ENCODE measurements at places on chromosomes 12 and 14. TPM values are rescaled to one million over a fixed set of nuclear protein-coding genes. Genes with fewer than 3 reads are reported as not detected.

- peaks cover 4% of the 10 kb centered on the region for H3K36me3 ChIP-seq
- no peaks in the 10 kb centered on the region for H3K27me3 ChIP-seq
- H3K4me1 ChIP-seq, result no peaks in the 10 kb centered on the region
- DNase-seq, result no peak
- H3K27ac ChIP-seq, result no peak overlapping the region
Measured at GRCh38 chr12:56271031-56271430, 4.3 kb downstream of the COQ10A start.

Gene CCDC197
- total RNA-seq, result not detected

DNA sequence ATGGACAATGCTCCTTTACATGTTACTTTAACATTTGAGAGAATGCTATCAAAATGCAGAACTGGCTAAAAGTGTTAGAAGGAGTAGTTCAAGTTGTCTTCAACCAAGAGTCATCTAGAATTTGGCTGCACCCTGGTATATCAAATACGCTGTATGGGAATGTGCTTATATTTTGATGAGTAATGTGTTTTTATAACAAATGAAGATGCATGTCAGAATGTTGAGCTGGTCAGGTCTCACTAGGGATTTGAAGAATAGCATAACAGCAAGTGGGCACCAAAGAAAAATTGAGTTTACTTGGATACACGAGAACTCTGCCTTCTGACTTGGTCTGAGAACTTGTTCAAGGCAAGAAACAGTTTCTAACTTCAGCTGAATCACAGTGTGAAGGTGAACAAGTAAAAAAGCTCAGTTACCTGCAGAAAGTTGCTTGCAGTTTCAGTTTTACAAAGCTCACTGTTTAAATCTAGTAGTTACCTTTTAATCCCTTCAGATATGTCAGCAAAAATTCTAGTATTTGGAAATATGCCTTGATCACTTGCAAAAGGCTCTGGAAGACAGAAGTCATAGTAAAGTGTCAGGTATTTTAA, 82.3 kb downstream of the PDE3A start:
- DNase-seq, result no peak
- no peaks in the 10 kb centered on the region for H3K4me1 ChIP-seq
- H3K36me3 ChIP-seq, result no peaks in the 10 kb centered on the region
- no peak overlapping the region for H3K4me3 ChIP-seq

GRCh38 chr12:68137335-68137830, 22.2 kb downstream of the IFNG start:
- DNase-seq, result no peak
- no peak overlapping the region for H3K27ac ChIP-seq
- H3K4me3 ChIP-seq, result no peak overlapping the region
- no peaks in the 10 kb centered on the region for H3K36me3 ChIP-seq

GRCh38 chr12:125540580-125541204, 475.5 kb downstream of the AACS start:
- H3K4me3 ChIP-seq, result no peak overlapping the region
- no peak overlapping the region for H3K27ac ChIP-seq
- H3K4me1 ChIP-seq, result no peaks in the 10 kb centered on the region
- no peak for DNase-seq

GRCh38 chr12:47990351-47991105, 13.7 kb downstream of the COL2A1 start:
- H3K27me3 ChIP-seq, result no peaks in the 10 kb centered on the region
- H3K4me1 ChIP-seq, result no peaks in the 10 kb centered on the region
- no peak overlapping the region for H3K27ac ChIP-seq
- H3K4me3 ChIP-seq, result no peak overlapping the region

Gene VSX2
- not detected for total RNA-seq

DNA sequence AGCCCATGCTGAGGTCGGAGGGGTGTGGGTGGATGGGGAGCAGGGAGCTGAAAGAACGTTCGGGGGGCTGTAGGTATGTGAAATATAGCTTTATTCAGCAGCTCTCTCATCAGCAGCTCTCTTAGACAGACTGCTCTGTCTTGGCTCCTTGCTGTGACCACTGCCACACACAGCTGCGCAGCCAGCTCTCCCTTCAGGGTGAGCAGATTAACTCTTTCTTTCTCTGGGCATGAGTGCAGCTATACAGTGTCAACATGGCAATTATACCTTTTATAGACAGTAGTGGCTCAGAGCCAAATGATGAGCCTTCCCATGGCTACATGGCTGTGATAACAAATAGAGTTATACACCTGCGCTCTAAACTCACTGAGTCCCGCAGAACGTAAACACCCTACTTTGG, 137.7 kb upstream of the NEDD1 start:
- no peaks in the 10 kb centered on the region for H3K27me3 ChIP-seq
- no peak for DNase-seq
- no peaks in the 10 kb centered on the region for H3K4me1 ChIP-seq
- no peaks in the 10 kb centered on the region for H3K36me3 ChIP-seq

GRCh38 chr12:75759842-75760572, 248.6 kb upstream of the KRR1 start:
- no peaks in the 10 kb centered on the region for H3K4me1 ChIP-seq
- H3K4me3 ChIP-seq, result no peak overlapping the region
- no peaks in the 10 kb centered on the region for H3K27me3 ChIP-seq
- H3K27ac ChIP-seq, result no peak overlapping the region

Gene RDH12
- 0.22 TPM for total RNA-seq

Gene C1R
- 2,276 TPM for total RNA-seq

DNA sequence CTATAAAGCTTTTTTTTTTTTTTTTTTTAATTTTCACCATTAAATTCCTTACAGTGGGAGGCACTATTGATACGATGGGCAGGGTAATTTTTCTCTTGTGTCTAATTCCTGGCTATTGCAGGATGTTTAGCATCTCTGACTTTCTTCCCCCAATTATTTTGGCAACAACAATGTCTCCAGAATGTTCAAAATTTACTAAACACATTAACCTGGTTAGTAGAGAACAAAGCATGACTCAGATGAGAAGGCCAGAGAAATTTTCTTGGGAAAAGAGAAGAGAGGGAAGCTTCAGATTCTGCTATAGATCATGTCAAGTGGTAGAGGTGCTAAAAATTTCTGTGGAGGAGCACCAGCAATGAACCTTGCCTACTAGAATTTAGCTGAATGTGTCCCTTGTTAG, 171.5 kb upstream of the PRICKLE1 start:
- no peak for DNase-seq
- no peaks in the 10 kb centered on the region for H3K4me1 ChIP-seq
- H3K27ac ChIP-seq, result no peak overlapping the region
- no peak overlapping the region for H3K4me3 ChIP-seq
- no peaks in the 10 kb centered on the region for H3K27me3 ChIP-seq
- no peaks in the 10 kb centered on the region for H3K36me3 ChIP-seq

Gene SLCO1A2
- total RNA-seq, result 0.22 TPM

Measured in right lobe of liver (tissue), 6 donors.